ENCODE measurements at places on chromosomes 7 and 10. TPM values are rescaled to one million over a fixed set of nuclear protein-coding genes. Genes with fewer than 3 reads are reported as not detected.

Gene VPS37D
- polyA plus RNA-seq = 4.7 TPM

Gene C7orf25
- 6.8 TPM for polyA plus RNA-seq

Gene PARD3
- polyA plus RNA-seq = 27.5 TPM

Gene PROSER2
- polyA plus RNA-seq = 6.6 TPM

Gene GPR85
- polyA plus RNA-seq = 1.4 TPM

Gene TMEM229A
- polyA plus RNA-seq = 0.73 TPM

Gene RNF32
- polyA plus RNA-seq = 0.32 TPM

GRCh38 chr10:62305813-62306212, 37.2 kb upstream of the RTKN2 start:
- DNase-seq = no peak

GRCh38 chr10:126387041-126387921, 996 bp downstream of the ADAM12 start:
- DNase-seq = no peak

DNA sequence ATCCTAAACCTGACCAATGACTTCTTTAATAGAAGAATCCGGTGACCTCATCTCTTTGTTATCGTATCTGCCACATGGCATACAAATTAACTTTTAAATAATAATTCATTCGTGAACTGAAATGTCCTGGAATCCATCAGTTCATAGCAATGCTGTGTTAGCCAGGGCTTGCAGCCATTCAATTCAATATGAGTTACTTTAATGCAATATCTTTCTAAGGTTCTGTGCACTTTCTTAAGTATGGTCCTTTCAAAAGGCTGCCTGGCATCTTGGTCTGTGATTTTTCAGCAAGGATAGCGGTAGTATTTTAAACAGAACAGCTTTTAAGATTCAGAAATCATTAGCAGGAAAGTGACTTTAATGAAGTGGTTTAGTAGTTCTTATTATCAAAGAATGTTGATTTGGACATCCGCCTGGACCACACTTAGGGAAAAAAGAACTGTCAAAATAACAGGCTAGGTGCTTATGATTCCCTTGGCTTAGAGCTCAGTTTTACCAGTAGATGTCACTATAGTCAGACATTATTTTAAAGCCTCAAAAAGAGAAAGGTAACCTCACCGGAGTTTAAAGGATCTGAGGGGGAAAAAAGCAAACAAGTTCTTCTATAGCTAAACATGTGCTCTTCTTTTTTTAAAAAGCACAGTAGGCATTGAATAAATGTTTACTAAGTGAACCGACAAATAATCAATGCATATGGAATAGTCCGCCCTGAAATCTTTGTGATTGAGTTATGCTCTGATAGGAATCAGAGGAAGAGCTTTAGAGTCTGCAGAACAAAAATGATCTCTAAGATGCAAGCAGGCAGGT, 22.7 kb downstream of the SLC35G1 start:
- peak; percentile 26 for DNase-seq

DNA sequence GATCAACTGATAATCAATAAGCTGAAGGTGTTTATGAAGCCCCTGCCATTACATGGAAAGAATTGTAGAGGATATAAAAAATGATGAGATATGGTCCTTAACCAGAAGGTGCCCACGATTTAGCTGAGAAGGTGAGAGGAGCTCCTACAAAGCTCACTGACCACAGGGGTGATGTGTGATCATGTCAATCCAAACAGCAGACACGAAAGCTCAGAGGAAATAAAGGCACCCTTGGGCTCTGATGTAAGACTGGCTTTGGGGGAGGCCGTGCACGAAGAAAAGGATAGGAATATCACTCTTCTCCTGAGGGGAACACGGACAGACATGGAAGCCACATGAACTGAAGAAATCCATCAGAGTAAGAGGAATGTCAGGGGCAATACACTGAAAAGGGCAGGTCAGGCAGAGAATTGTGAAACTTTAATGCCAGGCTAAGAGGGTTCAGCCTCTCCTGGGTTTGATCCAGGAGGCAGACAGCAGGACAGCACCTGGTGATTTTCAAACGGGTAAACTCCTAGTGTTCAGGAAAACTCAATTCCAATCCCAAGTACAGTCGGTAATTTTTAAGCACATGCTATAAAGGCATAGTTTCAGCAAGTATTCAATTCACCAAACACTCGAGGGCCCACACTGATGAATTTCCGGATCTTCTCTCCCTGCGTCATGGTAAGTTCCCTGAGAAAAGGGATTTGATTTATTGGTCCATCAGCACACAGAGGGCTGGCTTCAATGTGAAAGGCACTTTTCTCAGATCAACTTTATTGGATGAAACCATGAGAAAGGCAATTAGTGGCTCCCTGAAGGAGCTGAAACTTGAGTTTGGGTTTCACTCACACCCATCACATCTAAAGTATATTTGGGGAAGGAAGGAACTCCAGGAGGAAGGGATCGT, 163.8 kb downstream of the PRPF18 start:
- DNase-seq = no peak

DNA sequence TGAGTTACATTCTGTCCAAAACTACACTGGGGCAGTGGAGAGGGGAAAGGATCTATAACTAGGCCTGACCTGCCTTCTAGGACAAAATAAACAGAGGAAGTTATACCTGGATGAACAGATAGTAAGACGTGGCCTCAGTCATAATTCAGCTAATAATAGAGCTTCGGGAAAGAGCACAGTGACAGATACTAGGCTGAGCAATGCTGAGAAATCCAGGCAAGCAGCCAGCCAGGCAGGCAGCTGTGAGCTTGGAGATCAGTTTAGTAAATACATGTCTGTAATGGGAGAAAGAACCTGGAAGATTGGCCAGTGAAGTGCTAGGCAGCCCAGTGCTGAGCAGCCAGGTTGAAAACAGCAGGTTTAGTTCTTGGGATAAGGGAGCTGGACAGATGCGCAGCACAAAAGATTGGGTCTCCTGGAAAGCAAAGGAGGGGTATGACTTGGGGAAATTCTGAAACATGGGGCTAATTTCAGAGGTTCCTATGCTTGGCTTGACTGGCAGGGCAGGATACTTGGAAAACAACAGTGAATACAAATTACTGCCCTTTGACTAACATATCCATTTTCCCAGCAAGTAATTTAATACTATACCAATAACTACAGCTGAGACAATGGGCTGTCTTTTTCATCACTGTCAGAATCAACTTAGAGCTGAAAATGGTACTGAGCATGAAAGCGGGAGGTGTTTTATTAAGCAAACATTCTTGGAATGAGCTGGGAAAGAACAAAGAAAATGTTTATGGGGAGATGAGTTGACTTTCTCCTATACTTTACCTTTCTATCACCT, 140.8 kb downstream of the DGKB start:
- peak; percentile 67 for DNase-seq

- no peak for DNase-seq
These were observed 43.5 kb downstream of the KMT2C start for GRCh38 chr7:152392254-152392653.

Data from urinary bladder (tissue), 4 donors.